Dorsolateral prefrontal cortex (tissue), 122 donors: ENCODE measurements at places on chromosomes 2 and 18. TPM values are rescaled to one million over a fixed set of nuclear protein-coding genes. Genes with fewer than 3 reads are reported as not detected.

Gene NPAS2
- 23.5 TPM for total RNA-seq

Gene SP140
- total RNA-seq = 1.9 TPM

Gene BCL11A
- 110 TPM for total RNA-seq

Gene EFR3B
- 67.2 TPM for total RNA-seq

Gene DTNA
- 400 TPM for total RNA-seq

Gene NIF3L1
- 23.2 TPM for total RNA-seq

Gene MYOM1
- 7.3 TPM for total RNA-seq

Gene HOXD12
- not detected for total RNA-seq

Gene KCNJ3
- 50.8 TPM for total RNA-seq

Gene MARS2
- total RNA-seq = 12.1 TPM

Gene FBXO41
- 101 TPM for total RNA-seq

Gene PDCD1
- not detected for total RNA-seq

Gene IL36RN
- not detected for total RNA-seq

Gene ASTL
- 7.9 TPM for total RNA-seq

Gene CCL20
- total RNA-seq = not detected

Gene CCDC68
- 7.3 TPM for total RNA-seq

Gene TGFA
- total RNA-seq = 6.3 TPM

Gene LRRTM4
- 54.8 TPM for total RNA-seq

Gene ABCG8
- 1.6 TPM for total RNA-seq

Gene CHMP1B
- 40.0 TPM for total RNA-seq

Gene CD207
- total RNA-seq = not detected

Gene FAM237A
- total RNA-seq = not detected

Gene PAIP2B
- total RNA-seq = 34.9 TPM

Gene FSHR
- total RNA-seq = 0.95 TPM

Gene LBX2
- not detected for total RNA-seq

Gene ACKR3
- total RNA-seq = 11.4 TPM

Gene CABYR
- 16.9 TPM for total RNA-seq

Gene NEB
- 3.9 TPM for total RNA-seq

Gene WDR7
- 169 TPM for total RNA-seq

Gene CRYGC
- not detected for total RNA-seq

Gene CCDC85A
- 33.5 TPM for total RNA-seq

Gene ZNF516
- 20.2 TPM for total RNA-seq

Gene PPM1B
- total RNA-seq = 109 TPM

Gene PSME4
- 38.1 TPM for total RNA-seq

Gene ANKRD62
- total RNA-seq = 3.4 TPM

Gene APOB
- 0.29 TPM for total RNA-seq

Gene FIGN
- 22.7 TPM for total RNA-seq

Gene SH3RF3
- total RNA-seq = 9.1 TPM

Gene CYRIA
- total RNA-seq = 116 TPM

Gene IL1F10
- not detected for total RNA-seq

Gene CFAP65
- total RNA-seq = 2.4 TPM

Gene IL1RL2
- total RNA-seq = 1.9 TPM
